ENCODE measurements at places on chromosomes 1 and 21.

DNA sequence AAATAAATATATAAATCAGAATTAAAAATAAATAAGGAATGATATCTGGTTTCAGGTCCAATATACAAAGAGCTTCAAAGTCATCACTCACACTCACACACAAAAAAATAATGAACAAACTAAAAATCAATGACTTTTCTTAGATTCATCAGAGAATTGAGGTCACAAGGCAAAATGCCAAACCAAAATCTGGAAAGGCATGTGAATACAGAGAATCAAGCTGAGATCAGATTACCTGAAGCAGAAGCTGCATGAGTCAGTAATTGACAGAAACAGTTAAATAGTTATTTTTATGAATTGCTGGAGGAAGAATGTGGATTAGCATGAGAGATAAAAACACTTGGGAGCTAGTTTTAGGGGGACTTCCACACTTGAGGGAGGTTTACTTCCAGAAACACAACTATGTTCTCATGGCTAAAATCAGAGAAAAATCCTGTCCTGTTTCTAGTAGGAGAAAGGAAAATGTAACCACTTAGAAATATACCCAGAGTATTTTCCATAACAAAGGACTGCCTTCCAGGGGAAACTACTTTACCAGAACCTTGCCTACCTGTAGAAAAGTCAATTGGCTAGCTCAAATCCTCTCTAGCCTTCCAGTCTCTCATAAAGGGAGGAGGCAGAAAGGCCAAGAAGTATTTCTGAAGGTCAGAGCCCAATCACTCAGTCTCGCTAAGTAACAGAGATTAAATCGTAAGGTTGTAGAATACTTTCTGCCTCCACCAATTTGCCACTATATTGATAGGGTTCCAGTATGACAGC, 536.6 kb upstream of the NR5A2 start:
- DNase-seq: no peak

GRCh38 chr1:206967096-206967849, 3.0 kb downstream of the FCAMR start:
- DNase-seq: no peak

DNA sequence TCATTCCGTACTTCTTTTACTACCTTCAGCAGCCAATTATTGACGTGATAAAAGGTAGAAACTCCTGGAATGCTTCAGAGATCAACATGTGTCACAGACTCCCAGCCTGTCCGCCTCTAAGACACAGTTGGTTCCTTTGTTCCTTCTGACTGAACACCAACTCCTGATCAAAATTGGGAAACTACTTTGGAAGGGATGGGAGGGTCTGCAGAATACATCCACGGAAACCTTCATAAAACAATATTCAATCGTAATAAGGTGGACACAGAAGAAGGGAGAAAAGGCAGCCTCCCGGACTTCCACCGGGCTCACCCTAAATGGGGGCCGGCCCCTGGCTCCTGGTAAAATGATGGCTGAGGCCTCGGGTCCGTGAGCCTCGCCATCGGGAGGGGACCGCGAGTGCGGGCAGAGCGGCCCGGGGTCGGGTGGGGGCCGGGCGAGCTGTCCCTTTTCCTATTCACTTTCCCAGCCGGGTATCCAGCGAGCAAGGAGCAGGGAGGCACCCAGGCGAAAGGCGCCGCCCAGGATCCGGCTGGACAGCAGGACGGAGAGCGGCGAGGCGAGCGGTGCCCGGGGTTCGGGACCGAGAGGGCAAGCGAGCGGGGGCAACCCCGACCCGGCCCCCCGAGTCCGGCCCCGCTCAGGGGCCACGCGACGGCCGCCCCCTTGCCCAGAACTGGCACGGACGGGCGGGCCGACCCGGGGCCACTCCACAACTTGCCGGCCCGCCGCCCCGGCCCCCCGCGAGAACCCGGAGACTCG, 805 bp downstream of the NRIP1 start:
- no peak for DNase-seq

GRCh38 chr1:105608713-105609112, 1447.8 kb upstream of the PRMT6 start:
- no peak for DNase-seq

DNA sequence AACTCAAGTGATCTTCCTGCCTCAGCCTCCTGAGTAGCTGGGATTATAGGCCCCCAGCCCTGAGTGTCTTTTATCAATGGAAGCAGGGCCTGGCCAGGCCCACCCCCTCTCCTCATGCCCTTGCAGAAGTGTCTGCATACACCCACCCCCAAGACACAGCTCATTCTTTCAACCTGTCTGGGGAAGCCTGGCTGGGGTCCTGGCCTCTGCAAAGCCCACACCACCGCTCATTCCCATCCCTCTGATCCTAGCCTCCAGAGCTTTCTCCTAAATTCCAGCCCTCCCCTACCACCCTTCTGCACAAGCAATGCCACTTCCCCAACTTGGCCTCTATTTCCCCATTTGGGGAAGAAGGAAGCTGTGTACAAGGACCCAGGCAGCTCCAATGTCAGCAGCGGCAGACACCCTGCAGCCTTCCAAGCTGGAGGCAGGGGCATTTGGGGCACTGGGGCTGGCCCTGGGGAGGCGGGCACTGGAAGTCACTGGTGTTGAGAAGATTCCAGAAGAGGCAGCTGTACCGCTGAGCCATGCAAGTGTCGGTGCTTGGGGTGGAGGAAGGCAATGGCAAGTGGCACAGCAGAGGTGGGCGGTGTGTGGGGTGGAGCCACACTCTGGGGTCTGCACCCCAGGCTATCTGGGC, 33.7 kb upstream of the ARF1 start:
- DNase-seq: no peak

DNA sequence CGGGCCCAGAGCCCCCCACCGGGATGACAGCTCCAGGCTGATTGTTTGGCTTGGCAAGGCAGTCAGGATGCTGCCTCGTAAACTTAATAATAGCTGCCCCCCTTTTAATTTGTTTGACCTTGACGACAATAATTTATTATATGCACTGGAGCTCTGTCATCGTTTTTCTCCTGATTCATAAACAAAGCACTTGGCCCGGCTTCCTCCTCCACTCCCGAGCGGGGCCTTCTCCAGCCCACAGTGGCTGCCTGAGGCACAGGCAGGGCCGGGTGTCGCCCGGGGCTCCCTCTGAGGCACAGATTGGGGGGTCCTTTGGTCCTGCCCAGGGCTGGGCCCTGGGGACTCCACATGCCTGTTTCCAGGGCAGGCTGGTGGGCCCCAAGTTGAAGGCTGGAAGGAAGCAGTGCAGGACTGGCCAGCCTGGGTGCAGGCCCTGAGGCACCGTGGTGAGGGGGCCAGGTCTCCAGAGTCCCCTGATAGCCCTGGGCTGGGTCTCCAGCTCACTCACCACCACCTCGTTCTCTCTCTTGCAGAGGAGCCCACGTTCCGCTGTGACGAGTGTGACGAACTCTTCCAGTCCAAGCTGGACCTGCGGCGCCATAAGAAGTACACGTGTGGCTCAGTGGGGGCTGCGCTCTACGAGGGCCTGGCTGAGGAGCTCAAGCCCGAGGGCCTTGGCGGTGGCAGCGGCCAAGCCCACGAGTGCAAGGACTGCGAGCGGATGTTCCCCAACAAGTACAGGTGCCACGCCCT, 52.0 kb upstream of the ARHGEF16 start:
- no peak for DNase-seq

GRCh38 chr1:69929308-69930057, 275.9 kb downstream of the LRRC40 start:
- no peak for DNase-seq

DNA sequence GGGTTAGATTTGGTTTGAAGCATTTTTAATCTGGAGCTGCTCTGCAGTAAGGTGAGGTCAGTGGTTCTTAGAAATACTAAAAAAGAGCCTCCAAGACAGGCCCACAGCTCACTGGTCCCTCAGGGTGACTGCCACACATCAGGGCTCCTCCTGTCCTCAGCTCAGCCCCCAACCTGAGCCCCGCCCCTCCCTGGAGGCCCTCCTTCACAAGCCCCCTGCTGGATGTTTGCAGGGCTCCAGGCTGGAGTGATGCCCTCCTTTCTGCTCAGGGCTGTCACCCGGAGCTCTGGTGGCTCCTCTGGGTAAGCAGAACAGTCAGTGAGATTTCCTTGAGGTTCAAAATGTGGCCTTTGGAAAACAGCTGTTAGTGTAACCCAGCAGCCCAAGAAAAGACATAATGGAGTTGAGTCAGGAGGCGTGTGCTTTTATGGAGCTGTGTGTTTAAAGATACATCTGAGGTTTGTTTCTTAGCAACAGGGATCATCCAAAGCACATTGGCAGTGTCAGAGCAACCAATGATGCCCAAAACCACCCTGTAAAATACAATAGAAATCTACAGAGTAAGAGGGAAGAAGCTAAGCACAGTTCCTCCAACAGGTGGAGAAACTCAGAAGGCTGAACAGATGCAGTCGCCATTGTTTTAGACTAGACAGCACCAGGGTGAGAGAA, 21.4 kb downstream of the STUM start:
- no peak for DNase-seq

- no peak for DNase-seq
Observed at GRCh38 chr21:46082713-46082962, 15.3 kb upstream of the COL6A2 start.

GRCh38 chr1:176177764-176178163, 29.3 kb downstream of the COP1 start:
- no peak for DNase-seq

- no peak for DNase-seq
Observed at GRCh38 chr1:185154912-185155513, 1.7 kb downstream of the TRMT1L start.

DNA sequence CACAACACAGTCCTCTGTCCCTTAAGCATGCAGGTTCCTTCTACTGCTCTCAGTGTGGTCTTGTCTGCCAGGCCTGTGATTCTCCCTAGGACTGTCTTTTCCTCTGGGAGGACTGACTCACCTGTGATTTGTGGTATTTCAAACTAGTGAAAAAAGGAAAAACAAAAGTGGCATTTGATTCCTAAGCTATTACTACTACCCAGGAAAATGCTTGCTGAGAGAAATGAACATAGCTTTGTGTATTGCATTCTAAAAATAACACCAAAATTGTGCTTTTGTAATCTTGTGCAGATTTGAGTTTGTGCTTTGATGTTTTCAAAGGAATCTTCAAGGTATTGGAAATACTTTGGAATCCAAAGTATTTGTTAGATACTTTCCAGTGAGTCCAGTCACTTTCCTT, 57.0 kb downstream of the GPR161 start:
- no peak for DNase-seq

DNA sequence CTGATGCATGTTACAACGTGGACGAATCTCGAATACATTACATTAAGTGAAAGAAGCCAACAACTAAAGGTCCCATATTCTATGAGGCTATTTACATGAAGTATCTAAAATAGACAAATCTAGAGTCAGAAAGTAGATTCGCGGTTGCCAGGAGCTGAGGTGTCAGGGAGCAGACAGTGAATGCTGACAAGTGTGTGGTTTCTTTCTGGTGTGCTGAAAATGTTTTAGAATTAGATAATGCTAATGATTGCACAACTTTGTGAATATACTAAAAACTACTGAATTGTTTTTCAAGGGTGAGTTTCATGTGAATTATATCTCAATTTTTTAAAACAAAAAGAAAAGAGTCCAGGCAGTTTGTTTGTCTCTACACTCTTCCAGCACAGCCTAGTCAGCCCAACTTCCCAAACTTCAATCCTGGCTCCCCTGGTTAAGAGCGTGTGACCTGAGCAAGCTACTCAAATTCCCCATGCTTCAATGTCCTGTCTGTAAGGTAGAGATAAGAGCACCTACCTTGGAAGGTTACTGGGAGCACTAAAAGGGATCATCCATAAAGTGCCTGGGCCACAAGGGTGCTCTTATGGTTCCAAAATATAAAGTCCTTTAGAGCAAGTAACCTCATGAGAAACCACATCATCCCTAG, 20.9 kb downstream of the HLCS start:
- no peak for DNase-seq

GRCh38 chr1:244874974-244875579, 10.7 kb upstream of the HNRNPU start:
- DNase-seq: no peak

GRCh38 chr1:58709540-58710175, 9.8 kb upstream of the MYSM1 start:
- DNase-seq: no peak

GRCh38 chr1:17606826-17607440, 67.4 kb downstream of the ARHGEF10L start:
- no peak for DNase-seq

GRCh38 chr1:200038981-200039848, 11.7 kb downstream of the NR5A2 start:
- no peak for DNase-seq

GRCh38 chr1:82391712-82392111, 591.0 kb downstream of the ADGRL2 start:
- no peak for DNase-seq

DNA sequence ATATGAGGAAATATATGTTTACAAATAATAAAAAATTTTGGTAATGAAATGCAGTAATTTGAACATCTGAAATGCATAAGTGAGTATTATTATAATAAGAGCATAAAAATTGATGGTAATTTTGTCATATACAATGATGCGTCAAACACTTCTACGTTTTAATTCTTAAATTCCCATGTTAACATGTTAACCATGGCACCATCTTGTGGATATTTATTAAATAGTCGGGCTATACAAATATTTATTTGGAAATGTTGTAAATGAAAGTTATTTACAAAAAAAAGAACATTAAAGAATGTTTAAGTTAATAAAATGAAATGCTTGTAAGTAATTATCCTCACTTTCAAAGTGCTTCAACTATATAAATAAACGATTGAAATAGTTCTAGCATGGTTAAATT, 57.2 kb upstream of the C1orf185 start:
- no peak for DNase-seq

Data from stimulated activated CD4-positive, alpha-beta T cell treated with anti-CD3 and anti-CD28 coated beads, TNF-alpha, amount 100 ng/mL, for 1 hour (primary cell).